ENCODE measurements at places on chromosomes 3 and 15.

GRCh38 chr3:144774897-144775296 lies 803.3 kb downstream of the DIPK2A start:
- DNase-seq = no peak
- H3K4me3 ChIP-seq = no peak overlapping the region
- no peaks in the 10 kb centered on the region for H3K36me3 ChIP-seq
- H3K4me1 ChIP-seq = no peaks in the 10 kb centered on the region
- H3K27ac ChIP-seq = no peak overlapping the region
- no peaks in the 10 kb centered on the region for H3K27me3 ChIP-seq

GRCh38 chr3:40585381-40586016 lies 60.7 kb downstream of the ZNF621 start:
- no peaks in the 10 kb centered on the region for H3K27me3 ChIP-seq
- no peak overlapping the region for H3K4me3 ChIP-seq
- no peaks in the 10 kb centered on the region for H3K36me3 ChIP-seq

DNA sequence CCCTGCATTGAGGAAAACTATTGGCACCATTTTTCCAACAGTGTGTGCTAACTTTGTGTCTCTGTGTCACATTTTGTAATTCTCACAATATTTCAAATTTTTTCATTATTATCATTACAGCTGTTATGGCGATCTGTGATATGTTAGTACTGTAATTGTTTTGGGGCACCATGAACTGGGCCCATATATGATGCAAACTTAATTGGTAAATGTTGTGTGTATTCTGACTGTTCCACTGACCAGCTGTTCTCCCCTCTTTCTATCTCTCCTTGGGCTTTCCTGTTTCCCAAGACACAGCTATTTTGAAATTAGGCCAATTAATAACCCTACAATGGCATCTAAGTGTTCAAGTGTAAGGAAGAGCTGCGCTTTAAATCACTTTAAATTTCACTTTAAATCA lies 2.2 kb upstream of the CYP8B1 start:
- no peaks in the 10 kb centered on the region for H3K36me3 ChIP-seq
- no peaks in the 10 kb centered on the region for H3K27me3 ChIP-seq
- DNase-seq = no peak
- H3K27ac ChIP-seq = no peak overlapping the region
- no peak overlapping the region for H3K4me3 ChIP-seq

DNA sequence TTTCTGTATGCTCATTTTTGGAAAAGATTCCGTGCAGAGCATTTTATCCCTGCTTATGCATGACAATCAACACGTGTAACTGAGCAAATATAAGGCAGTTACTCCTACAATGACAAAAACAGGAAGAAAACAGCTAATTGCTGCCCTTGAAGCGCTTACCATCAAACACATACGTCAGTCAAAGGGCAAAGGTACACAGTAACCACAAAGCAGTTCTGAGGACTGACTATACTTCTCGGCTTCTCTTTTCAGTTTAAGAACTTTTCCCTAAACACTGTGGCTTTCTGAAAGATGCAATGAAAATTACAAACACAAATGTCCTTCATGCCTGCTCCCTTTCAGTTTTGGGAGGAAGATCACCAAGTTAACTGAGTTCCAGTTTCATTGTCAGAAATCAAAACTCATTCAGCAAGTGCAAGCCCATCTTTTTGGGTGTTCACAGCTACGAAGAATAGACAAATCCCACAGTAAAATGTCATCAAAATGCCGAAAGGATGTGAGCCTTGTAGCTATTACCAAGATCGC lies 602.8 kb downstream of the FOXP1 start:
- H3K36me3 ChIP-seq = peaks cover 59% of the 10 kb centered on the region
- no peak overlapping the region for H3K4me3 ChIP-seq
- H3K27me3 ChIP-seq = no peaks in the 10 kb centered on the region
- H3K27ac ChIP-seq = no peak overlapping the region

- H3K4me1 ChIP-seq = peaks cover 11% of the 10 kb centered on the region
- H3K27ac ChIP-seq = no peak overlapping the region
- no peaks in the 10 kb centered on the region for H3K27me3 ChIP-seq
- H3K4me3 ChIP-seq = no peak overlapping the region
- H3K36me3 ChIP-seq = no peaks in the 10 kb centered on the region
- DNase-seq = no peak
These were observed 2.6 kb downstream of the MAP2K1 start for GRCh38 chr15:66389098-66389858.

GRCh38 chr3:197195326-197195725 lies 103.1 kb downstream of the DLG1 start:
- no peak for DNase-seq
- no peak overlapping the region for H3K27ac ChIP-seq
- no peaks in the 10 kb centered on the region for H3K4me1 ChIP-seq

GRCh38 chr15:34810443-34811129 lies 15.2 kb upstream of the ACTC1 start:
- no peak overlapping the region for H3K4me3 ChIP-seq
- H3K27ac ChIP-seq = no peak overlapping the region
- H3K27me3 ChIP-seq = no peaks in the 10 kb centered on the region
- no peaks in the 10 kb centered on the region for H3K36me3 ChIP-seq
- no peak for DNase-seq
- H3K4me1 ChIP-seq = no peaks in the 10 kb centered on the region

- H3K27ac ChIP-seq = no peak overlapping the region
- no peak overlapping the region for H3K4me3 ChIP-seq
- no peaks in the 10 kb centered on the region for H3K36me3 ChIP-seq
- H3K4me1 ChIP-seq = no peaks in the 10 kb centered on the region
These were observed 19.9 kb downstream of the NDUFB4 start for GRCh38 chr3:120615847-120616609.

DNA sequence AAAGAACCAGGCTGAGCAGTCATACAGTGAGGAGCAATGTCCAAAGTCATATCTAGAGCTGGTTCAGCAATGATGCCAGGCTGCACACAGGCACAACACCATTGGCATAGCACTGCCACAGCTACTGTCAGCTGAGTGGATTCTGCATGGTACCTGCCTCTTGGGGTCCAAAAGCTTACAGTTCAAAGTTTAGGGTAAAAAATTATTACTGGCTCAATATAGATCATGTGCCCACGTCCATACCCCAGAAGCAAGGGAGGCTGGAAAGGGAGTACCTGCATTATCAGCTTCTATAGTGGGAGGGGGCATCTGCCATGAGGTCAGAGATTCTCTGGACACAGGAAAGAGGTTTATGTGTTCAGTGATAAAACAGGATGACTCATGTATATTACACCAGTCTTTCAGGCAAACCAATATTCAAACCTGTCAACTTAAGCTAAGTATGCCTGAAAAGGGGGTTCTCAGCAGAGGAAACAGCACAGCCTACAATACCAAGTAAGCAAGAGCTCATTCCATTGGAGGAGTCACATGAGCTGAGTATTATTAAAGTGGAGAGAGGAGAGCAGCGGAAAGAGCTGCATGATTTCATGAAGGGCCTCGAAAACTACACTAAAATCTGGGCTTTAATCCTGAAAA lies 99.0 kb downstream of the ANO10 start:
- peak; percentile 40 for DNase-seq
- H3K4me3 ChIP-seq = no peak overlapping the region
- peak overlapping the region; percentile 74 for H3K27ac ChIP-seq

Measured in large intestine (tissue), 12 donors.